ENCODE measurements at places on chromosomes 5 and 9.

DNA sequence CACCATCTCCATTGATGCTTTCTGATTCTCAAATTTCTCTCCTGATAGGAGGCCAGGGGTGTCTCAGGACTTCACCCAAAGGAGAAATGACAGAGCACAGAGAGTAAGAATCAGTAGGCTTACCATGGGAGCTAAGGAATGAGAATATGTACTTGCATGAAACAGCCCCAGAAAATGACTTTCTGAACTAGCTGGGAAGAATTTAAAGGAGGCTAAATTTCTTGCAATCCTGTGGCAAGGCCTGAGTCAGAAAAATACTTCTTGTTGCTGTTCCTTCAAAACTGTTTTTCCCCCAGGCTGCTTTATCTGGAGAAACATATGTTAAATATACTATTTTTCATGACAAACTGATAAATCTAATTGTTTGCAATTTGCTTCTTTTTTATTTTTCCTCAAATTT, 53.4 kb upstream of the FBXL7 start:
- no peak for DNase-seq

DNA sequence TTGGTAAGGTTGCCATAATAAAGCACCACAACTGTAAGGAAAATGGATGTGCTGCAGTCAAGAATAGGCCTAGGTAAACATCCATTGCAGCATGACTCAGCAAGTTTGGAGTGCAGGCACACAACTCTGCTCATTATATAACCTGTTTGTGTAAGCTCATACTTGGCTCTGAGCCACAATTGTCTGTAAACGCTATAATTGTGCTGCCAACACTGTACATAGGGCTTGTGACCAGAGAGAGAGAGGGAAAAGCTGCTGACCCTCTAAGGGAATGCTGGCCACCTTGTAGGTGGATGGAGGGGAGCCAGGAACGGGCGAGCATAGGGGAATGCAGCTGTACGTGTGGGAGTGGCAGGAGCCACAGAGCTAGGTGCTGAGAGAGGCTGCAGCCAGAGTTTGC, 2186.5 kb upstream of the ACO1 start:
- DNase-seq: no peak

DNA sequence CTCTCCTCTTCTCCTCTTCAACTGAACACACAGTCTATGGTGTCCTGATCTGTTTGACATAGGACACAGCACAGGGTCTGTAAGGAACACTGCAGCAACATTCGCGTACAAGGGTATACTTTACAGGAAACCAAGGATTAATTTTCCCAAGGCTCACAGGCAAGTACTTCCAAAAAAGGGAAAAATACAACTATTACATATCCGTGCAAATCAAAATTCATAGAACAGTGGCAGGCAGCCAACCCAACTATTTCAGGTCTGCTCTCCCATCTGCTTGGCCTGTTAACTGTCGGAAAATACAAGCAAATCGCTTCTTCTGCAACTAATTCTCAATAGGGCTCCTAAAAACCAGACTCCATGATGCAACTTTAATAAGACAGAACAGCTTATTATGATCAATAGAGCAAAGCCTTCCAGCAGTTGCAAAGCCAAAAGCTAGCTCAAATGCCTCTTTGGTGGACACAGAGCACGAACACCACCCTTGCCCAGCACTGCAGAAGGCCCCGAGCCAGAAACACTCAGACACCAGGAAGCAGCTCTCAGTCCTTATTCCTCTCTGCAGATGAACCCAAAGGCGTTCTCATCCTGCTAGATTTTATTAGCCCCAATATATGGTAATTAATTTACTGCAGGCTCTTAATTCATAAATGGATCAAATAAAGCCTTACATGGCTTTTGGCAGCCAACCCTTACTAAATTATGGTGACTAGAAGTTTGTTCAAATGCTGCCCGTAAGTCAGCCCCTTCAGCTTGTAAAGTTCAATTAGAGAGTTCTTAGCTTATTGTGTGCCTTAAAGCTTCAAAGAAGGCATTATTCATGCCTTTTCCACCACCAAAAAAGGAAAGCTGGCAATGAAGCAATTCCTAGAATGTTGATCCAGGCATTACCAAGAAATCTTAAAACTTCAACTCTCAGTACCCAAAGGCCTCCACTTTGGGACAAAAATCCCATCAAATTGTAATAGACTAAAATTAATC, 68.8 kb downstream of the ZNF608 start:
- DNase-seq: no peak

GRCh38 chr5:53425687-53426511, 54.5 kb upstream of the FST start:
- no peak for DNase-seq

DNA sequence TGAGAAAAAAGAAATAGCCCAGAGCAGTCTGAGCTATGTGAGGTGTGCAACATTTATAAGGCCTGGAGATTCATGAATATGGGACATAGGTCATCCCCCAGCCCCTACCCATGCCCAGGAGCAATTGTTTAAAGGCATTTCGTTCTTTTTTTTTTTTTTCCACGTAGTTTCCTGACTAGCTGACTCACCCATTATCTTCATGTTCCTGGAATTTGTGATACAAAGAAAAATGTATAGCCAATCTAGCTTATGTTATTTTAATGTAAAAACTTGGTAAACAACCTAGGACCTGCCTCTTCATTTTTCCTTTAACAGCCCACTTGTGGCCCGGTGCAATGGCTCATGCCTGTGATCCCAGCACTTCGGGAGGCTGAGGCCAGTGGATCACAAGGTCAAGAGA, 81.3 kb downstream of the OSTF1 start:
- DNase-seq: no peak

All from left renal cortex interstitium (tissue), 4 donors.